ENCODE measurements at places on chromosomes 3 and 15. TPM values are rescaled to one million over a fixed set of nuclear protein-coding genes. Genes with fewer than 3 reads are reported as not detected.

The REC114 gene
- not detected for total RNA-seq

The APPL1 gene
- total RNA-seq: 36.9 TPM

The GMNC gene
- not detected for total RNA-seq

The TMC3 gene
- not detected for total RNA-seq

The ROPN1 gene
- total RNA-seq: not detected

The LINGO1 gene
- total RNA-seq: under 0.01 TPM

The LSMEM2 gene
- not detected for total RNA-seq

The UCN2 gene
- under 0.01 TPM for total RNA-seq

The MRPS25 gene
- total RNA-seq: 21.3 TPM

The P2RY13 gene
- 0.81 TPM for total RNA-seq

The DAPK2 gene
- total RNA-seq: 0.81 TPM

The GHSR gene
- total RNA-seq: not detected

The CHRM5 gene
- under 0.01 TPM for total RNA-seq

The PRSS50 gene
- under 0.01 TPM for total RNA-seq

The ACKR4 gene
- total RNA-seq: under 0.01 TPM

The EOMES gene
- under 0.01 TPM for total RNA-seq

The SLC28A1 gene
- not detected for total RNA-seq

The EXD1 gene
- not detected for total RNA-seq

The ATP13A5 gene
- total RNA-seq: not detected
